NCI-H1417 treated with DMSO at 0.1 percent for 48 hours (cell line): ENCODE measurements at places on chromosomes 16 and 17.
A peak's percentile ranks its signal among the peaks of the same experiment; 100 is the strongest.

- DNase-seq: no peak
These were observed 9.6 kb upstream of the RHBDF2 start for GRCh38 chr17:76510831-76511244.

DNA sequence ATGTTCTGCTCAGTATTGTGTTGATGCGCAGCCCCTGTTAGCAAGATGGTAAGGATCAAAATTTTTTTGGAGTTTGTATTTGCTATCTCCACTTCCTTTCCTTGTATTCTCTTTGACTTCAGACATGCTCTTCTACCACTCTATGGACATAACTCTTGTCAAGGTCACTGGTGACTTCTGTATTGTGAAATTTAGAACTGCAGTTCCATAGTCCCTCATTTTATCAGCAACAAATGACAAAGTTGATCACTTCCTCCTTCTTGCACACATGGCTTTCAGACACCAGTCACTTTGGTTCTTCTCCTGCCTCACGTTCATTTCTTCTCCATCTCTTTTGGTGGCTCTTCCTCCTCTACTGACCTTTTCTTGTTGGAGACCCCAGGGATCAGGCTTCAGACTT is 21.1 kb downstream of the COX11 start:
- DNase-seq: no peak

GRCh38 chr17:1561420-1562175 is 994 bp downstream of the PITPNA start:
- no peak for DNase-seq

- no peak for DNase-seq
These were observed 6.4 kb upstream of the LGALS9 start for GRCh38 chr17:27624539-27624938.

GRCh38 chr16:67865318-67865717 is 7.5 kb upstream of the EDC4 start:
- DNase-seq: no peak

- no peak for DNase-seq
These were observed 908 bp upstream of the CLUH start for GRCh38 chr17:2712300-2713043.

DNA sequence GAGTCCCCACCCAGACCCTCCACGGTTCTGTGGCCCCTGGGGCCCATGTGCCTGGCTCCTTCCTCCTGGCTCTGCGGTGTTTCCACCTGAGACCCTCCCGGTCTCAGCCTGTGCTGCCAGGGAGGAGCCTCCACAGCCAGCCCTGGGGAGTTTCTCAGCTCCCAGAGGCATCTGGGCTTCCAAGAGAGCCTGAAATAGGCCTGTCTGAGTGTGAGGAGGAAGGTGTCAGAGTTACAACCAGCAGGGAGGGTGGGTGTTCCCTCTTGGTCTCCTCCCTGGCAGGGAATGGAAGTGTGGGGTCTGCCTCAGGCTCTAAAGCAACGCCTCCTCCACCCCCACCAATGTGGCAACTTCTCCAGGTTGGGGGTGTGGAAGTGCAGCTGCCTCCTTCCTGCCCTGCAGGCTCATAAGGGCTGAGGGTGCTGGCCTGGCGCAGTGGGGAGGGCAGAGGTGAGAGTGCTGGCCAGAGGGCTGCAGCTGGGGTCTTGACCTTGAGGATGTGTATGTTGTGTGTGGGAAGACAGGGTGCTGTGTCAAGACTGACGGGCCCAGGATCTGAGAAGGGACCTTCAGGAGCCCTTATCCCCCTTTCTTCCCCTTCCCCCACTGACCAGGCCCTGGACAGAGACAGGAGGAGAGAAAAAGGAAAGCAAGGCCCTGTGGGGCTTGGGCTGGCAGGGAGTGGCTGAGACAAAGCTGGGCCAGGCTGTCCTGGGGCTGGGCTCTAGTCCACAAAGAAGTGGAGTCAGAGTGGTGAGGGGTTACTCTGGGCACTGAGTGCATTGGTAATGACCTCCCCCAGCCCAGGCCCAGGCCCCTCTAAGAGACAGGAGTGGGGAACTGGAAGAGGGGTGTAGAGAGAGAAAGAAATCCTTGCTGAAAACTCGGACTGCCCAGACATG is 2.4 kb downstream of the CYGB start:
- DNase-seq: no peak

DNA sequence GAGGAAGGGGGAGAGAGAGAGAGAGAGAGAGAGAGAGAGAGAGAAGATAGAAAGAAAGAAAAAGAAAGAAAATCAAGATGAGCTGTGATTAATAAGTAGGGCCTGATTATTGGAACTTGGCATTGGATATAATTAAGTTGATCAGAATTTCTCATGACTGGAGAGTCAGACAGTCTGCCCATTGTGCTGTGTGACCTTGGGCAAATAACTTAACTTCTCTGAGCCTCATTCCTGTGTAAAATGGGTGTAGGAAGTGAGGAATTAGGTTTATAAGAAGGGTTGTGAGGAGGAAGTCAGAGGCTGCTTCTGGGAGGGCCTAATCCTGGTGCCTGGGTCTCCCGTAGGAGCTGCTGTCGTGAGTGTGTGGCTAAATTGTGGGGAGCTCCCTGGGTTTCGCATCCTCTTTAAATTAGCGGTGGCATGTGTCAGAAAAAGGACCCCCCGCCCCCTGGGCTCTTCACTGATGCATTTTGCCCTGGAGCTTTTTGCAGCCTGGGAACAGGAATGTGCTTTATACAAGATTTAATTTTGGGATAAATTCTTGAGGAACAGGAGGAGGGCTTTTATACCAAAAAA is 76.0 kb downstream of the CMIP start:
- DNase-seq: no peak

- no peak for DNase-seq
These were observed 23.5 kb downstream of the ORC6 start for GRCh38 chr16:46712911-46713310.

- DNase-seq: no peak
These were observed 211.5 kb downstream of the SOX9 start for GRCh38 chr17:72332367-72332766.

DNA sequence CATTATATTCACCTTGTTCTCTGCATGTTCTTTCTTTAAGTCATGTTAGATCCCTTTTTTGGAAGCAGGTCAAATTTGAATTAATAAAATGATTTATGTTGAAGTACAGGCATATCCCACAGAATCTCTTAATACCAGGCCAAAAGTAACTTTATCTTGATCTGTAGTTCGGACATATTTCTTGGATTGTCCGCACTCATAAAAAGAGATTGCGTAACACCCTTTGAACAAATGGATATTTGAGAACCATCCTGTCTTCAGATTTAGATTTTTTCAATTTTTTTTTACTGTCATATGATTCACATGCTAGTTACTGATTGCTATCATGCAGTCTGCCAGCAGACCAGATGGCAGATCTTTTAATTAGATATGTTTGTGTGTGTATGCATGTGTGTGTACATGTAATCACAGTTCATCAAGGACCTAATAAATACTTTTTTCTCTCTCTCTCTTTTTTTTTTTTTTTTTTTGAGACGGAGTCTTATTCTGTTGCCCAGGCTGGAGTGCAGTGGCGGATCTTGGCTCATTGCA is 352.6 kb downstream of the WWOX start:
- DNase-seq: no peak

- DNase-seq: no peak
These were observed 204.5 kb downstream of the GSG1L start for GRCh38 chr16:27859020-27859419.

DNA sequence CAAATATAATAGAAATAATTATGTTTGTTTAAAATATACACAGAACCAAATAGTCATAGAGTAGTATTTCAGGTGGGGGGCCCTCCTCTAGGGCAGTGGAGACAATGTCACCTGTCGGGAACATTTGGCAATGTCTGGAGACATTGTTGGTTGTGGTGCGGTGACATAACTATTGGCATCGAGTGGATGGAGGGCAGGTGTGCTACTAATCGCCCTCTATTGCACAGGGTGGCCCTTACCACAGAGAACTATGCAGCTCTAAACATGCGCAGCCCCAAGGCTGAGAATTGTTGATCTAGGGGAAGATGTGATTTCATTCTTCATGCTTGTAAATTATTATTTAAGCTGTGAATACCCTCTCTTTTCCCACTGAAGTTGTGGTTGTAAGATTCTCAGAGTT is 594.0 kb downstream of the WWOX start:
- DNase-seq: no peak

DNA sequence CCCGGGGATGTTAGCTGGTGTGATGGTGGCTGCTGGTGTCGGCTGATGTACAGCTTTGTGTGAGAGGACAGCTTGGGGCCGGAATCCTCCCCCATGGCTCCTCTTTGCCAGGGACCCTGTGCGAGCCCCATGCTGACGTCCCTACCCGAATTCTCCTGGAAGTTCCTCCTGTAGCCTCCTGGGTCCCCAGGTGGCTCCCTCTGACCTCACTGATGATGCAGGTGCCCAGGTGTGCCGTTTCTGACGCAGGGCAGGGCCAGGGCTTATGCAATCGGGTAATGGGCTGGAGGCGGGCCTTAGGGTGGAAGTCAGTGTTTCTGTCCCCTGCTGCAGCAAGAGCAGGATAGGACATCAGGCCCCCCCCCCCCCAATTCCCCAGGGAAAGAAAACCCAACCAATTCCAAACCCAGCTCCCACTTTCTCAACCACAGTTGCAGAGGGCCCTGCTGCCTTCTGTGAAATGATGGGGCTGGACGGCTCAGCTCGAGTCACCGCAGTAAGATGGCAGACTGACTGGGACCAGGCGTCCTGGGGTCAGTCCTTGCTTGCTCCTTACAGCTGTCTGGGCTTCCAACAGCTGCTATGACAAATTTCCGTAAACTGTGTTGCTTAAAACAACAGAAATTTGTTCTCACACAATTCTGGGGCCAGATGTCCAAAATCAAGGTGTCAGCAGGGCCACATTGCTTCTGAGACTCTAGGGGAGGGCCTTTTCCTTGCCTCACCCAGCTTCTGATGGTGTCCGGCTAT is 139.0 kb upstream of the PLCG2 start:
- DNase-seq: no peak

DNA sequence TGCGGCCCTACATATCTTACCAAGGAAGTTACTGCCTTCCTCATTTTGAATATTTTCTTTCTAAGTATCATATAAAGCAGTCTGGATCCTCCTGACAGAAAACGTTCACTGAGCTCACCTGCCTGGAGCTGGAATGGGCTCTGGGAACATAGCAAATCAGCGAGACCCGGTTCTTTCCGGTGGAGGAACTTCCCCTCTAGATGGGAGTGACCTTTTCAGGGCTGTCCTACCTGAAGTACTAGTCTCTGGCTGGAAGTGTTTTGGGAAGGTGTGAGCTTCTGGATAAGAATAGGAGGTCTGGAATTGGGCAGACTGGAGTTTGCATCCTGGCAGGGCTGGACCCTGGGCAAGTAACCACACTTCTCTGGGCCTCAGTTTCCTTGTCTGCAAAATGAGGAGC is 79.3 kb downstream of the SDR42E1 start:
- no peak for DNase-seq

- DNase-seq: peak; percentile 75
These were observed 49.7 kb downstream of the TOX3 start for GRCh38 chr16:52497067-52497816.

DNA sequence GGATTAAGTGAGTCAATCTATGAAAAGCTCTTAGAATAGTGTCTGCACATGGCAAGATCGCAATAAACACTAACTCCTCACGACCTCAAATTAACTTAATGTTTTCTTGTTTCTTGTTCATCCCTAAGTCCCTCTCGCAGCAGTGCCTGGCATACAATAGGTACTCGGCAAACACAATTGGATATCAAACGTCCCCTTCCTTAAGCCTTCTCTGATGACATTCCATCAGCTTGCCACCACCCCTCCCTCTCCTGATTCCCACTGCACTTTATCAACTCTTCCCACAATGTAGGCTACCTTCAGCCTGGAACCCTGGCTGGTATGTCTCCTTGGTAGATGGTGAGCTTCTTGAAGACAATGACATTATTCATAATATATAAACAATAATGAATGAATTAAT is 33.3 kb downstream of the CCDC42 start:
- DNase-seq: no peak

DNA sequence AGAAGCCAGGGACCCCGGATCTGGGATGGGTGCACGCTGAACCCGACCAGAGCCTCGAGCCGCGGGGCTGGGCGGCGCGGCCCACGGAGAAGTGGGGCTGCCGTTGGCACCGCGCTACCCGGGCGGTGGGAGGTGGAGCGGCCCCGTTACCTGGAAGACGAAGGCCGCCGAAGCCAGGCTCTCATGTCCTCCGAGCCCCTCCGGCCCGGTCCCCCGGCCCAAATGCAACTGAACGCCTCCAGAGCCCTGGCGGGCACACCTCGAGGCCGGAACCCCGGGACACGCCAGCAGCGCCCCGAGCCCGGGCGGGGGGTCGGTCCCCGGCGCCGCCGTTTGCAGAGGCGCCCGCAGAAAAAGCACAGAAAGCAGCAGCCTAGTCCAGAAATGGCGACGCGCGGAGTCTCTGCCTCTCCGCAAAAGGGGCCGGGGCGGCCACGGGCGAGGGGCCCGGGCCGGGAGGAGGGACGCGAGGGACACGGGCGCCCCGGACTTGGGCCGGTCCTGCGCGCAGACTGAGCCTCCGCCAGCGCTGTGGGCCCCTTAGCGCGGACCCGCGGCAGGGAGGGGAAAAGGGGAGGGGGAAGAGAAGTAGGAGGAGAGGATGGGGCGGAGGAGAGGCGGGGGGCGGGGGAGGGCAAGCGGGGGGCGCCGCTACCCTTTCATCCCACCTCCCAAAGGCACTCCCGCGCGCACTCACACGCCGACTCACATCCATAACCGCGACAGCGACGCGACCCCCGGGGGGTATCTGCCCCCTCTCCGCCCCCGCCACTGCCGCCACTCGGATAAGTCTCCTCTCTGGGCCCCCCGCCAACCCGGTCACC is 1.4 kb downstream of the AXIN2 start:
- DNase-seq: no peak

GRCh38 chr17:9242983-9243382 is 221.7 kb downstream of the NTN1 start:
- DNase-seq: no peak

- DNase-seq: no peak
These were observed 22.8 kb downstream of the BAHCC1 start for GRCh38 chr17:81417879-81418709.

GRCh38 chr16:56673921-56674320 is 4.3 kb downstream of the MT1H start:
- no peak for DNase-seq

- DNase-seq: no peak
These were observed 167.5 kb downstream of the CDK5R1 start for GRCh38 chr17:32654324-32654723.

GRCh38 chr16:8686031-8686621 is 11.7 kb downstream of the ABAT start:
- DNase-seq: no peak

DNA sequence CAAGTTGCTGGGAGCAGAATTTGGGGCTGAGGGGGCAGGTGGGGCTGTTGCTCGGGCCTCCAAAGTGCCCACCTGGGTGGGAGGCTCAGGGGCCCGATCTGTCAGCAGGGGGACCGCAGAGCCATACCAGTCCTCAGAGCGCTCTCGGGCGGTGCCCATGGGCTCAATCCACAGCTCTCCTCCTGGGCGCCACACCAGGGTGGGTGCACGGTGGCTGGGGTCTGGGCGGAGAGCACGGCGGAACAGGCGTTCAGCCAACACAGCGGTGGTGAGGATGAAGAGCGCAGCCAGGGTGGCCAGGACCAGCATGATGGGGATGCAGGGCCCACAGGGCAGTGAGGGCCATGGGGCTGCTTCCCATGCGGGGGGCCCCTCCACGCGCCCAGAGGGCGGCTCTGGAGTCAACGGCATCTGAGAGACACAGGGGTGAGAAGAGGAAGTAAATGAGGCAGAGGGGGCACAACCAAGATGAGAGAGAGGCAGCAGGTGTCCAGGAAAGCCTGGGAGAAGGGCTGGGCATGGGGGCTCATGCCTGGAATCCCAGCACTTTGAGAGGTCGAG is 1.2 kb downstream of the C16orf54 start:
- DNase-seq: no peak

- DNase-seq: no peak
These were observed 17.0 kb upstream of the ITGAE start for GRCh38 chr17:3817851-3818605.
